ENCODE measurements at places on chromosomes 12 and 14. TPM values are rescaled to one million over a fixed set of nuclear protein-coding genes. Genes with fewer than 3 reads are reported as not detected.
A peak's percentile ranks its signal among the peaks of the same experiment; 100 is the strongest.

BEGAIN gene
- total RNA-seq, result 1.3 TPM

DTX1 gene
- total RNA-seq, result 2.8 TPM

SLC25A21 gene
- not detected for total RNA-seq

CMKLR1 gene
- total RNA-seq, result not detected

CLEC4C gene
- total RNA-seq, result not detected

KCNK10 gene
- not detected for total RNA-seq

RNU6-8 gene
- not detected for total RNA-seq

TAS2R10 gene
- total RNA-seq, result not detected

PLD4 gene
- total RNA-seq, result not detected

HOTAIR gene
- 9.8 TPM for total RNA-seq

NID2 gene
- total RNA-seq, result not detected

DNA sequence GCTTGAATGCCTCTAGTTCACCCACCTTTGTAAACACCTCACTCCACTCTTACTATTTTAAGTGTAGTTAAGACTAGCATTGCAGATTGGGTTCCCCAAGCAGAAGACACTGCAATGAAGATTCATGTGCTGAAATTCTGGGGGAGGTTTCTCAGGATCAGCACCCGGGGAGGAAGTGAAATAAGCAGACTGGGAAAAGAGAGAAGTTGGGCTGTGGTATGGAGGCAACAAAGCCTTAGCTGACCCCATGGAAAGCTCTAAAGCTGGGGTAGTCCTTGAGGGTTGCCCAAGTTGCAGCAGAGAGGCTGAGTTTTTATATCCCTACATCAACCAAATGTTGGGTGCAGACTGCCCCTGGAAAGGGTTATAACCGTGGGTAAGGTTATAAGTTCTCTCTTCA, 23.9 kb upstream of the IGF1 start:
- DNase-seq, result no peak

- peak; percentile 87 for DNase-seq
These were observed at the start of gene ZNF140 for GRCh38 chr12:133080368-133081158. Gene ZNF140, plus strand, starts transcription at chr12:133080923. Its CDS starts 398 bp downstream, at chr12:133081321.

- no peak for DNase-seq
These were observed 105.6 kb downstream of the DAAM1 start for GRCh38 chr14:59293935-59294661.

GRCh38 chr14:102086972-102087761, at the start of gene HSP90AA1:
Gene HSP90AA1, minus strand, starts transcription at chr14:102087044. Its CDS starts 666 bp downstream, at chr14:102086378.
- peak; percentile 75 for DNase-seq

DNA sequence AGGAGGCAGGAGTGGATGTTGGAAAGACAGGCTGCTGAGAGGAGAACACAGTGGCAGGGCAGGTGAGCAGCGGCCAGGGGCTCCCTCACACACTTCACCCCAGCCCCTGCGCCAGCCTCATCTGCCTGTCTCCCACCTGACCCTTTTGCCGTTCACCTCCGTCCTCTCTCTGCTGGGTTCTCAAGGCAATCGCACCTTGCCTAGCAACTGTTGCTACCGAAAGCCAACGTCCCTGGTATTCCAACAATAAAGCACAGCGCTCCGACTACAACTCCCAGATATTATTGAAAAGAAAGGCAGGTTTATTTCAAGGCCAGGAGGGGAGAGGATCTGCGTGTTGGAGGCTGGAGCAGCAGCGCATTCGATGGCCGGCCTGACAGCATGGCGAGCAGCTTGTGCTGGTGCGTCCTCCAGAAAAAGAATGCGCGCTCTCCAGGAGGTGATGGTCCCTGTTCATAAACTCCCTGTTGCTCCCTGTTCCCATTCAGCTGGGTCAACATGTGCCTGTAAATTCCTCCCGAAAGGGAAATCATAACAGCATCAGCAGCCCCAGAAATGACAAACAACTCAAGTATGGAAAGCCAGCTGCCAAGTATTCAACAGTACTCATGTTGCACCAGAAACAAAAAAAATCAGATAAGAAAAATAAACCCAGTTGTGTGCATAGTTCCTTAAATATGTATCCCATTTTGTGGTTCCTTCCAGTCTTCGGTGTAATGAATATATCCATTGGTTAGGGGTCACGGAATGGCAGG, 153.0 kb upstream of the DIO3 start:
- no peak for DNase-seq

DNA sequence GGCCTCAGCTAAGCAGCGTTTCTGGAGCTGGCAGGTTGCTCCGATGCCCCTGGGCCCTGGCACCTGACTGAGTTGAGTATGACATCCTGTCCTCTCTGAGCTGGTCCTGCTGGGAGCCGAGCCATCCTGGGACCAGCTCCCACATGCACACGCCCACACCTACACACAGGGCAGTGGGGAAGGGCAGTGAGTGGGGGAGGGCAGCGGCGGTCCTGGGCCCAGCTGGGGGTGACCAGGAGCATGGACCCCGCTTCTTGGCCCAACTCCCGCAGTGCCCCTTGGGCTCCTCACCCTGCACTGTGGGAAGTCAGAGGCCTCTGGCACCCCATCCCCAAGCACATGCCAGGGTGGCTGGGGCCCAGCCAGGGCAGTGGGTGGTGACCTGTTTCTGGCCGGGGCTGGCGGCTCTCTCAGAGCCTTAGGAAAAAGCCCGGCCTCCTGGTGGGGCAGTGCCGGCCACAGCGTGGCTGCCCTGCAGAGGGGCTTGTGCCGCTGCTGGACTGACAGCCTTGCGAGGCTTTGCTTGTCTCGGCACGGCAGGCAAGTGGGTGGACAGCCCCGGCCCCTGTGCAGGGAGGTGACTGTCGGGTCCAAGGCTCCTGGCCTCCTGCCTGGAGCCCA, 5.9 kb upstream of the CRIP2 start:
- no peak for DNase-seq

DNA sequence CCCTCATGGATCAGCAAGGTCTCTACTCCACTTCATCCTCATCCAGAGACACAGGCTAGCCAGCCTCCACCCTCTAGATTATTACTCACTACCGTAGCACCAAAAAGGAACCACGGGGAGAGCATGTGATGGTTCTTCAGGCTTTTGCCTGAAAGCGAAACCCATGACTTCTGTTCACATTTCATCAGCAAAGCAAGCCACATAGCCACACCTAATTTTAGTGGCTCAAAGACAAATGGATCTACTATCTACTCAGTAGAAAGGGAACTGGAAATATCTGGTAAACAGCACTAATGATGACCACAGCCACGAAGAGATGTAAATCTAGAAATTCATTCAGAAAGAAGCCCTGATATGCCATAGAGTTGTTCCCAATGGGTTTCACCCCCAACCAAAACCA, 51.4 kb downstream of the VCPKMT start:
- no peak for DNase-seq

DNA sequence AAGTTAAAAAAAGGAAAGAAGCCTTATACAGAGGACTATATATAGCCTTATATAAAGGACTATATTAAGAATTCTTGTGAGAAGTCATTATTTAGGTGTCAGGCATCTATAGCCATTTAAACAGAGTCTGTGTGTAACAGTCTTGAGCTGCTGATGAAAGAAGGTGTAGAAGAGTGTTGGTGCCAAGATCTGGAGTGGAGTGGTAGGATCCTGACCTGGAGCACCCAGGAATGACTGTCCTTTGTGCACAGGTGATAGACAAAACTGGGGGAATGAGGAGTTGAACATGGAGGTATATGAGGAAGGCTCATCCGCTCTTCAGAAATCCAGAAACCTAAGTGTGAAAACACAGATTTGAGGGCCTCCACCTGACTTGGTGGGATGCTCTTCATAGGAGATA, 747.3 kb downstream of the NRXN3 start:
- DNase-seq, result no peak

DNA sequence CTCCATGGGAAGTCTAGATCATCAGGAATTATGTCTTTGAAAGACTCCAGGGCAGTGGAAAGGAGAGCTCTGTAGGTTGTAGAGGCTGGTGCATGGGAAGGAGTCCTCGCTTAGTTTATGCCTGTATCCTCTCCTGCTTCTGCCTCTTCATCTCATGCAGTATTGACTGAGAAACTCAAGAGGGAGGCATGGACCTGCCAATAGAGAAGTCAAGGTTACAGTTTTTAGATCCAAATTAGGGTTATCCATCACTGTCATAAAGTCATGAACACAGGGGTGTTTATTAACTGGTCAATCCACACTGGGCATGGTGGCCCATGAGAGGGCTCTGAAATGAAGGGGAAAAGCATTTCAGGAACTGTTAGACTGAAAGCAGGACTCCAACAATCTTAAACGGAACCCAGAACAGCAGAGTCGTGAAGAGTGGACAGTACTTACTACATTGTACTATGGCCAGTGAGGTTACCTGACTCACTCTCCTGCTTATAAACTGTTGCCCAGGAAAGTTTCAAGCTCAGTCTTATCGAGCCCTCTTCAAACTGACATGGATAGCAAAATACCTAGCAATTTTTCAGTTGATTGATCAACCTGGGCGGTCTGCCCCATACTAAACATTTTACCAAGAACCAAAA, 30.1 kb upstream of the DHRS7 start:
- no peak for DNase-seq

- no peak for DNase-seq
These were observed 510 bp upstream of the TTC8 start for GRCh38 chr14:88823968-88824313.

DNA sequence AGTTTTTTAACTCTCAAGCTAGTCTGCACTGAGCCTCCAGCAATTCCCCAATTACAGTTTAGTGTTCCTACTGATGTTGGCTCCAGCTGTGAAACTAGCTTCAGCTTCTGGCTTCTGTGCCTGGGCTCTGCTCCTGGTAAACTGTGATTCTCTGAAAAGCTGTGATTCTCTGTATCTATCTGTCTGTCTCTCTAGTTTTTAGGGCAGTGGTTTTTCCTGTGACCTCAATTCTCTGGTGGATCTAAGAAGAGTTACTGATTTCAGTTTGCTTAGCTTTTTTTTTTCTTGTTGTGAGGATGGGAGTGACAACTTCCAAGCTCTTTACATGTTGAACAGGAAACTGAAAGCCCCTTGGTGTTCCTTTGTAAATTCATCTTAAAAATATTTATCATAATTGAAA, 3.8 kb upstream of the HIF1A start:
- no peak for DNase-seq

DNA sequence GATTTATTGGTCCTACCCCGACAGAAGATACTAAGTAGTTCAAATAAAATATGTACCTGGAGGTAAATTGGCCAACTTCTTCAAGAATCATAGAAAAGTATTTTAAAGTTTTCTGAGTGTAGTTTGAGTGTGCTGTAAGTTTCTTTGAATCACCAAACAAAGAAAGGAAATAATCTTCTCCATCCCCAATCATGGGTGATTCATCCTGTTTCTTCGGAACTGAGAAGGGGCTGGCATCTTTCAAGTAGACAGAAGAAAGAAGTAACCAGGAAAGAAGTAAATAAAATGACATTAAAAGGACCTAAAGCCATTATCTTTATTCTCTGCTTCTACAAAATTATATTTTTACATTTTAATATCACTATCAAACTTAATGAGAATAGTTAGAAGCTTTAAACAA, 6.8 kb downstream of the LMNTD1 start:
- no peak for DNase-seq

DNA sequence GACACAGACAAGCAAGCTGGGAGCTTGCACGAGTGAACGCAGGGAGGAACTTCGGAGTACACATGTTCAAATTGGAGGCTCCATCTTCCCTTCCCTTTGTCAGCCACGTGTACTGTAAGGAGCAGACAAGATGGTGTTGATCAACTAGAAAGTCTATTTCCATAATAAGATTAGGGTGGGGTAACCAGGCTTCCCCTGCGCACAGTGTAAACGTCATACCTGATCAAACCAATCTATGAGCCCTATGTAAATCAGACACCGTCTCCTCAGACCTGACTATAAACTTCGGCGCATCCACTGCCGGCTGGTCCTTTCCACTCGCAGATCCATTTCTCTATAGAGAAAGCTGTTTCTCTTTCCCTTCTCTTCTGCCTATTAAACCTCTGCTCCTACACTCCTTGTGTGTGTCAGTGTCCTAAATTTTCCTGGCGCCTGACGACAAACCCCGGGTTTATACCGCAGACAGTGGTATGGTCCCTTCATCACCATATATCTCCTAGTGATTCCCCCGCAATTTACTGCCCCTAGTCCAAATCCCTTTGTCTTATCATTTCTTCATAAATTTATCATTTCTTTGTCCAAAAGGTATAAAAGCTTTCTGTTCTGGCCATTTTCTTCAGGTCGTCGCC, 7.5 kb upstream of the ETFBKMT start:
- DNase-seq, result no peak

GRCh38 chr12:70645494-70646317, 8.5 kb upstream of the PTPRB start:
- peak; percentile 97 for DNase-seq

DNA sequence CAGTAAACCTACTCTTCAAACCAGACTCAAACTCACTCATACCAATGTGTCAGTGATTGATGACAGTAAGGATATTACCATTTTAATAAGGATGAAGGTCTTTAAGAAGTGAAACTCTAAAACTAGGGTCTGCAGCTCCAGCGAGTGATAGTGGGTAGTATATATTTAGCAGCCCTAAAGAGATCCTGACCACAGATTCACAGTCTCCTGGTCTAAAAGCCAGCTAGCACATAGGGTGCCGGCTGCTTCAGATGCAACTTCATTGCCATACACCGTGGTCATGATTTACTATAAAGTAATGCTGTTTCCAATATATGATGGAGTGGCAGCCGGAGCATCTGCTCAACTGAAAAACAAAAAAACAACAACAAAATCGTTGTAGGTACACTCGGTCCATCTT, 99.6 kb upstream of the MDM1 start:
- no peak for DNase-seq

DNA sequence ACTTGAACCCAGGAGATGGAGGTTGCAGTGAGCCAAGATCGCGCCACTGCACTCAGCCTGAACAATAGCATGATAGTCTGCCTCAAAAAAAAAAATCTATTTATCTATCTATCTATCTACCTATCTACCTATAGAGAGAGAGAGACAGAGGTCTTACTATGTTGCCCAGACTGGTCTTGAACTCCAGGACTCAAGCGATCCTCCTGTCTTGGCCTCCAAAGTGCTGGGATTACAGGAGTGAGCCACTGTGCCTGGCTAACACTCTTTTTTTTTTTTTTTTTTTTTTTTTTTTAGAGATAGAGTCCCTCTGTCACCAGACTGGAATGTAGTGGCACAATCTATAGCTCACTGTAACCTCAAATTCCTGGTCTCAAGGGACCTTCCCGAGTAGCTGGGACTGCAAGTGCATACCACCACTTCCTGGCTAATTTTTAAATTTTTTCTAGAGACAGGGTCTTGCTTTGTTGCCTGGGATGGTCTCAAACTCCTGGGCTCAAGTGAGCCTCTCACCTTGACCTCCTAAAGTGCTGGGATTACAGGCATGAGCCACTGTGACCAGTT, 1.9 kb downstream of the FAM186A start:
- DNase-seq, result no peak

DNA sequence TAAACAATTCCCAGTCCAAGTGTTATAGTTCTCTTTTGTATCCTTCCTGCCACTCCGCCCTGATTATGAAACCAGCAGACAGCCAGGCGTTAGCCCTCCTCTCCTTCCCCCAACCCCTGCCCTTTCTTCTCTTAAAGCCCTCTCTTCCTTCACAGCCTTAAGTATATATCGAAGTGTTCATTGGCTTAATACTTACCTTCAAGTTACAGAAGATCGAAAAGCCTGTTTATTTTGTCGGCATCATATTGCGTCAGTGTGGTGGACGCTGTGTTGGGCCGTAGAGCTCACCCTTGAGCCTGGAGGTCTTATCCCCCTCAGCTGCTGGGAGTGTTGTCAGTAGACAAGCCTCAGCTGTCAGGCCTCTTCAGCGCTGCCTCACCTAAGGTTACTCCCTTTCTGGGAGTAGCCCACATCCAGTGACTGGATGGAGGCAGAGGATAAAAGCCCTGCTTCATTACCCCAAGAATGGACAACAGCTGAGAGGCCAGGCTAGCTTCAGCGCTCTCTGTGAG, 36.2 kb downstream of the CMAS start:
- DNase-seq, result no peak

Data from A172 (cell line).